ENCODE measurements at places on chromosomes 4 and X.

GRCh38 chr4:168630445-168631187, 133.8 kb downstream of the PALLD start:
- no peak for DNase-seq

DNA sequence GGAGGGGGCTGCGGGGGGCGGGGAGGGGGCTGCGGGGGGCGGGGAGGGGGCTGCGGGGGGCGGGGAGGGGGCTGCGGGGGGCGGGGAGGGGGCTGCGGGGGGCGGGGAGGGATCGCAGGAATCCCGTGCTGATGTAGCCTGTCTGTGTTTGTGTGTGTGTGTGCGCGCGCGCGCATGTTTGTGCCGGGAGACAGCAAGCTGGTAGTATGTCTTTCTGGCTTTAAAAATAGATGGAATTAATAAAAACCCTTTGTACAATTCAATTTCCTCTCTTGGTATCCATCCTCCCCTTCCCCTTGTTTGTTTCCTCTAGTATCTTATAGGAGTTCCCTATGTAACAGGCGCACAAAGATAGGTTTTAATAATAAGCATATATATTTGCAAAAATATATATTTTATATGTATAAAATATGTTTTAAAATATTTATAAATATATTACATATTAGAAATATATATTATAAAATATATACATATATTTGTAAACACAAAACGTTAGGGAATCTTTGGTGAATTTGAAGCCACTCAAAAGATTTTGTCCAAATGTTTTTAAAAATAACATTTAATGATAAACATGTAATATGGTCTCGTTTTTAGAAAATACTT, 782 bp downstream of the ARHGAP24 start:
- DNase-seq: no peak

DNA sequence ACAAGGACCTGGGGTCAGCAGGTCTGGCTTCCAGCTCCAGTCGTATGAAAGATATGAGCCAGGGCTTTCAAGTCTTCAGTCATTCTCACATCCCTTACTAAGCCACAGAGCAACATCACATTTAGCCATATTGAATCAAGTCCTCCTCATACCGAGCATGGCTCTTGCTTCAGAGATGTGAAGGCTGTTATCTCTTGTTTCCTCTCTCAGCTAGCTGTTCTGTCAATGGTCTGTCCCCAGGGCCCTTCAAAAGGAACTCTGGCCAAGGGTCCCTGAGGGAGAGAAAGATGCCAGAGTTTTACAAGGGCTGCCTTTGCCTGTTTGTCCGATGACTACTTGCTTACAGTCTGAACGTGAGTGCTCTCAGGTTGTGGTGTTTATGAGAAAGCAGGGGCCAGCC, 30.5 kb downstream of the DOCK11 start:
- no peak for DNase-seq

GRCh38 chr4:57214654-57215411, 104.6 kb upstream of the IGFBP7 start:
- no peak for DNase-seq

DNA sequence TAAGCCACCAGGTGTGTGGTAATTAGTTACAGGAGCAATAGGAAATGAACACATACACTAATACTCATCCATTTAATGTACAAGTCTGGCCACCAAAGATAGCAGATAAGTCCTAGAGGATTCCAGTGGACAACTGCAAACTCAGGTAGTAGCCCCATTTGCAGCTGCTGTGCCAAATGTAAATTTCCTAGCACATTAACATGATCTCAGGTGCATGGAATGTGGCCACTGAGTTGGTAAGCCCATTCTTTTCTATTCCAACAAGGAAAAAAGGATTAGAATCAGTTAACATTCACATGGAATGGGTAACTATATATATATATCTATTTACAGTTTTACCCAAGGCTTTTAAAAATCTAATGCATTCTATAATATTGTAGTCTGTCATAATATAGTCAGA, 23.3 kb upstream of the FRAS1 start:
- peak; percentile 61 for DNase-seq

DNA sequence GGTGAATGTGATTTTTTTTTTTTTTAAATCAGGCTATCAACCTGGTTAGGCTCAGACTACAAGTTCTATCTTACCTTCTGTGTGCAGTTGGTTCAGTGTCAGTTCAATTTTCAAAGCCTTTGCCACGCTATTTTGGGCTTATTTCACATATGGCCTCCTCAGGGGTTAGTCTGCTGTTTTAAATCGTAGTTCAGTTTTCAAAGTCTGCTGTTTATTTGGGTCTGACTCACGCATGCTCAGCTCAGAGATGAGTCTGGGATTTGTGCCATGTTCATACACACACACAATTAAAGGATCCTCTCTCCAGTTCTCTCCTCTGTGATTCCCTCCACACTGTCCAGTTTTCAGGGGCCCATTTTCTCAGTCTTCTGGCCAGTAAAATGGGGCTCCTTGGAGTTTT, 32.3 kb upstream of the ZFX start:
- DNase-seq: no peak

DNA sequence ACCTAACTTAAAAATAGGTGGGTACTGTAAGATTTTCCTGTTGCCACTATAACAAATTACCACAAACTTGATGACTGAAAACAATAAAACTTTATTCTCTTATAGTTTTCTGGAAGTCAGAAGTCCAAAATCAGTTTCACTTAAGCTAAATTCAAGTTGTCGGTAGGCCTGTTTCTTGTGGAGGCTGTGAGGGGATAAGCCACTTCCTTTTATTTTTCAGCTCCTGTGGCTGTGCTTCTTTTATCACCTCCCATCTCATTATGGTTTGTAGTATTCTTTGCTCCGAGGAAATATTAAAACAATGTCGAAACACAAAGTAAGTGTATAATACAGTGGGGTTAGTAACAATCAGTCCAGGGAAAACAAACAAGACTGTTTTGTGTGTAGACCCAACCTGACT, 610.5 kb upstream of the TECRL start:
- DNase-seq: no peak

DNA sequence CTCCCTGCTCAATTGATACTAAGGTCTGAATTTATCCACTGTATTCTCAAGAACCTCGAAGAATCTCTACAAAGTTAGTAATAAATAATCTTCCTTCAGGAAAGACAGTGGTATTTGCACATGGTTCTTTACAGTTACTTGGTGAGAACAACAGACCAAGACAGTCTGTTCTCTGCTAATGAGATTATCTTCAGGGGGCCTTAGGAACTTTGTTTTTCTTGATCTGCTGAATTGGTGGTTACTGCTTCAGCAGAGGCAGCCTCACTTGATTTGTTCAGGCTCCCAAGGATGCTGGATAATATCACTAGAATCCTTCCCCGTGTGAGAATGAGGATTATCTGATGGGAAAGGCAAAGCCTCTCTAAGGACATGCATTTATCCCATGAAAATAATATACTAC, 64.8 kb downstream of the CBR4 start:
- peak; percentile 32 for DNase-seq

DNA sequence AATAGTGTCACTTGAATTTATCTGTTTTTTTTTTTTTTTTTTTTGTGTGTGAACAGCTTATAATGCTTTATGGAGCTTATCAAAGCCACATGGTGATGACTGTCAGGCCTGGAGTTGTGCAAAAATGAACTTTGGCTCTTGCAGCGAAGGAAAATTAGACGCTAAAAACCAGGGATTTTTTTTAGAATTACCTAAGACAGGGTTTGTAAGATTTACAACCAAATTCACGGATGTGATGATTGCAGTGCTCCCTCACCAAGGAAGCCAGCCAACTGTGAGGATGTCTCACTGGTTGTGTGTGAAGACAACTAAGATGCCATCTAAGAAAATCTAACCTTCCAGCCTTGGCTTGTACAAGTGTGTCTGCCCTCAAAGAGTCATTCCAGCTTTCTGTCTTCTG, 127.1 kb upstream of the SLC4A4 start:
- no peak for DNase-seq

DNA sequence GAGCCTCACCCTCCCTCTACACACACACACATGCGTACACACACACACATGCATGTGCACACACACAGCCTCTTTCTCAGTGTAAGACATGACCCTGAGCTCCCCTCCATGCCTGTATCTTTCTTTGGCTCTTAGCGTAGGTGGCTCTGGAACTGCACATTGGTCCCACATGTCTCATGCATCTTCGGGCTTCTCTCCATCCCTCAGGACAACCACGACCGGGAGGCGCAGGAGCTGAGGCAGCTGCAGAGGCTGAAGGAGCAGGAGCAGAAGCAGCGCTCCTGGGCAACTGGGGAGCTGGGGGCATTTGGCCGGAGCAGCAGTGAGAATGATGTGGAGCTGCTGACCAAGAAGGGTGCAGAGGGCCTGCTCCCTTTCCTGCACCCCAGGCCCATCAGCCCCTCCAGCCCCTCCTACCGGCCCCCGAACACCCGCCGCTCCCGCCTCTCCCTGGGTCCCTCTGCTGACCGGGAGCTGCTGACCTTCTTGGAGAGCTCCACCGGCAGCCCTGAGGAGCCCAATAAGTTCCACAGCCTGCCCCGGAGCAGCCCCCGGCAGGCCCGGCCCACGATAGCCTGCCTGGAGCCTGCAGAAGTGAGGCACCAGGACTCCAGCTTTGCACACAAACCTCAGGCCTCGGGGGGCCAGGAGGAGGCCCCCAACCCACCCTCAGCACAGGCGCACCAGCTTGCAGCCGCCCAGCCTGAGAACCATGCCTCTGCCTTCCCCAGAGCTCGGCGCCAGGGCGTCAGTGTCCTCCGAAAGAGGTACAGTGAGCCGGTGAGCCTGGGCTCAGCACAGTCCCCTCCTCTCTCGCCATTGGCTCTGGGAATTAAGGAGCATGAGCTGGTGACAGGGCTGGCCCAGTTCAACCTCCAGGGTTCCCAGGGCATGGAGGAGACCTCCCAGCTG, 38.6 kb downstream of the FHDC1 start:
- DNase-seq: no peak

DNA sequence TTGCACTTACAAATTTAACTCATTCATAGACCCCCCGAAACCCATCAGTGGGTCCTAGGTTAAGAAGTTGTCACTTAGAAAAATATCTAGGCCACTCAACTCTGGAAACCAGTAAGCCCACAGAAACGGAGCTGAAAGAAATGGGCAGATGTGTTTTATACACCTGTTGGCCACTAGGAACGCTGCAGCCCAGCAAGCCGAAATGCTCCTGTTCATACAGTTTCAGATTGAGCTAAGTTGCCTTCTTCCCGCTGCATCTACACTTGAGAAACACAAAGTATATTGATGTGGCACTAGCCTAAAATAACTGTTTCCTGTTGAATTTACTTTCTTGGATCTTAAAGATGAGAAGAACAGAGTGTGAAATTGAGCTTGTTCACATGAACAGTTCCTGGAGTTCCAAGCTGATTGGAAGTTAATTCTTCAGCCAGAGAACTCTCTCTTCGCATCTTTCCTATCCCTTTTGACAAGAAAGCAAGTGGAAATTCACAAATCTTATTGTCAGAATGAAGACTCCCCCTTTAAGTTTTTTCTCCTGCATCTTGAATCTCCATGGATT, 174.1 kb downstream of the RBMX2 start:
- peak; percentile 40 for DNase-seq

GRCh38 chr4:146255874-146256273, 41.5 kb downstream of the REELD1 start:
- peak; percentile 85 for DNase-seq

DNA sequence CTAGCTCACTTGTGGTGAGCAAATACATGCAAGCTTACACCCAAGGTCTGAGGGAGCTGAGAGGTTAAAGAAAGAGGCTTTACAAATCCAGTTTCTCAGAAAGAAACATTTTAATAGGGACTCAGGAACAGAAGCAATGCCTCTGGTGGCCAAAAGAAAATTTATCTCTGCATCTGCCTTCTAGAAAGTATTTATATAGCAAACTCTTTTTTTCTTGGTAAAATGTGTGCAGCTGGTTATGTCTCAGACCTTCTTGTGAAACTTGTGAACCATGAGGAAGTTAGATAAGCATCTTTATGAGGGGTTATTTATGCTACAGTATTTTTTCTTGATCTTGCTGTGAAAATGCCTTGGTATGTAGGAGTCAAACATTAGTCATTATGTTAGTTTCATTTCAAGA, 48.5 kb upstream of the CYSLTR1 start:
- no peak for DNase-seq

DNA sequence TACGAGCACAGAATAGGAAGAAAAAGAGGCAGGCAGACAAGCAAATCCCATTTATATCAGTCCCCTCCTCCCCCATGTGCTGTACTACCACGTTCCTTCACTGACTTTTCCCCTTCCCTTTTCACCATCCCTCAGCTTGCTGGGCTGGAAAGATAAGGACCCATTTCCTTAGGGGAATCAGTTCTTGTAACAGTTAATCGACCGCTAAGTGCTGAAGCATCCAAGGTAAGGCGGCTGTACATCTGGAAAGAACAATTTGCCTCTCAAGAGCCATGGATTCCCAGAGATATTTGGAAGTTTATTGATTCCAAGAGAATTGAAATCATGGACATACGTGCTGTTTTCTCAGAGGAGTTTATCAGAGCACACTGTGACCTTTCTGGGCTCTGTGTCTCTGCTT, 1688.0 kb downstream of the STIM2 start:
- DNase-seq: peak; percentile 61

DNA sequence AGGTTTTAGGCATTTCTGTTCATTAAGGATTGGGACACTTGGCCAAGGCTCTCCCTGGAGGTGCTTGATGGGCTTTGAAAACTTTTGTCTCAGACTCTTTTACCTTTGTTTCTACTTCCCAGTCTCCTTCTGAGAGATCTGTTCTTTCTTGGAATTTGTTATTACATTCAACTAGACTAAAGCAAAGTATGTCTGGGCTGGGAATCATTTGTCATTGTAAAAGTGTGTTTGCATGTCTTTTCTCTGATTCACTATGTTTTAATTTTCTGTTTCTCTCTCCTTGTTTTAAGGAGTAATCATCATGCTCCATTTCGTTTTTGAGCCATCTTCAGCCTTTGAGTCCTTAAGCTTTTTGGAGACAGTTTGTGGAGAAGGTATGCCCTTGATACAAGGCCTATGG, 12.2 kb upstream of the PGRMC2 start:
- DNase-seq: no peak

- DNase-seq: no peak
Observed at GRCh38 chr4:73991742-73992000, 3.7 kb upstream of the PPBP start.

DNA sequence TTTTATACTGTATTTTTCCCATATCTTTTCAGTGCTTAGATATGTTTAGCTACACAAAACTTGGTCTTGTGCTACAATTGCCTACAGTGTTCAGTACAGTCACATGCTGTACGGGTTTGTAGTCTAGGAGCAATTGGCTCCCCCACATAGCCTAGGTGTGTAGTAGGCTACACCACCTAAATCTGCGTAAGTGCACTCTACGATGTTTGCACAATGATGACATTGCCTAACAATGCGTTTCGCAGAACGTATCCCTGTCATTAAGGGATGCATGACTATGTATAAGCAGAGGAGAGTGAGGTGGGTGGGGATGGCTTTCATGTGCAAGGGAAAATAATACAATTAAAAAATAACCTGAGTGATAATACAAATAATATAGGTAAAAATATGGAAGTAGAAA, 131.4 kb downstream of the GBA3 start:
- DNase-seq: no peak

- no peak for DNase-seq
Observed at GRCh38 chr4:26632916-26633315, 49.0 kb downstream of the TBC1D19 start.
